ENCODE measurements at places on chromosomes 2 and 18.
A peak's percentile ranks its signal among the peaks of the same experiment; 100 is the strongest.

DNA sequence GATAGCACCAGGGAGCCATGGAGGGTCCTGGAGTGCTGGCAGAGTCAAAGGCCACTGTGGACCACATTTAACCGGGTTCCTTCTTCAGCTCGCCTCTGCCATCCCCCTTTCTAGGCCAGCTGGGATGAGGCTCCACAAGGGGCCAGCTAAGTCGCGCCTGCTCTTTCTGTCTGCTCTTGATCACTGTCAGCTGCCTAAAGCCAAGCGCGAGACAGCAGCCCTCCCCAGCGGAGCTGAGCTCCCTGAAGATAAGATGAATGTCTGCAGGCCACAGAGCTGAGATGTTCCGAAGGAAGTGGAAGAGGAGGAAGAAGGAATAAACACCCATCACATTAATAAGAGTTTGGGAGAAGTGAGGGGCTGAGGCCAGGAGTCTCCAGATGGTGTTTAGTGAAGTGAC lies 99.6 kb downstream of the CELF4 start:
- no peak for DNase-seq

DNA sequence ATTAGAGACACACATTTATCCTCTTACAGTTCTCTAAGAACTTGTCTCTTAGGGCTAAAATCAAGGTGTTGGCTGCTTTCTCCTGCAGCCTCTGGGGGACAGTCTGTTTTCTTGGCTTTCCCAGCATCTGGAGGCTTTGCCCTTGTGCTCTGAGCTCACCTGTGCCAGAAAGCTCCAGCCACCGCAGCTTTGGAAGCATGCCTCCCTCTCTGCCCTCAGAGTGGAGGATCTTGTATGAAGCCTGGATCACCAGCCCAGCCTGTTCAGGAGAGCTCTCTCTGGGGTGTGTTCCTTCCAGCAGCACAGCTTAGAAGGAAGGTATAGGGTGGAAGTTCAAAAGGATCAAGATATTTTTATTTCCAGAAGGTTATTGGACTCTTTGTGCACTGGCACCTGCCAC lies 53.1 kb upstream of the TPO start:
- no peak for DNase-seq

DNA sequence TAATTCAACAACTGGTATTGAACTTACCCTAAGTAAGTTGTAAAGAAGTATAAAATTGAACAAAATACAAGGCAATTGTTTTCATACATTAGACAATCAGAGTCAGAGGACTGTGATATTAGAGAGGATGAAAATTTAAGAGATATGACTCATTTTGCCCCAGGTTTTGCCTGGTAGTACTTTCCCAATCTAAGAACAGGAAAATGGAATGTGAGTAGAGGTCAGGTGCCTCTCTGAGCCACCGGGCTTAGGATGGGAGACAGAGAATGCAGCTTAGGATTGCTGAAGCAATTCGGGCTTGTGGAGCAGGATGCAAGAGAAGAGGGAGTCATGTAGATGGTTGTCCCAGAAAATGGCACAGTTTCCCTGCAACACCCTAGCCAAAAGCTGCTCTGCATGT lies 219.7 kb upstream of the CHST9 start:
- no peak for DNase-seq

DNA sequence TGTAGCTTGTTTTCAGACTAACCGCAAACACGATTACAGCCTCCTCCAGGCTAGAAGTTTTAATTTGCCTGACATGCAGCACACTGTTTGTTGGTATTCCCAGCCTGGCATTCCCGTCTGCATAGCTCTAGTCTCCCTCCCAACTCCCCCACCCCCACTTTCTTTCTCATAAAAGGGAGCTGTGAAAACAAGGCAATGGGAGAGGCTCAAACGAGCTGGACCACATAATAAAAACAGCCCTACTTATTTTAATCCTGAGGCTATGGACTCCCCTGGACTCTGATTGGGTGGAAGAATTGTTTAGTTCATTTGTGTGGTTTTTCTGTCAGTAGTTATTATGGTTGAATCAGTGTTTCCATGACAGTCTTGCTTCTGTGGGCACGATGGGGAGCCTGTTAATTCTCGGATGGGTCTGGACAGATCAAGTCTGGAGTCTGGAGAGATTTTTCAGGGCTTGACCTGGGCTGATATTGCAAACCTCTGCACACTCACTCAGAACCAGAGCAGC lies 1.2 kb downstream of the STON1 start:
- DNase-seq: peak; percentile 91

DNA sequence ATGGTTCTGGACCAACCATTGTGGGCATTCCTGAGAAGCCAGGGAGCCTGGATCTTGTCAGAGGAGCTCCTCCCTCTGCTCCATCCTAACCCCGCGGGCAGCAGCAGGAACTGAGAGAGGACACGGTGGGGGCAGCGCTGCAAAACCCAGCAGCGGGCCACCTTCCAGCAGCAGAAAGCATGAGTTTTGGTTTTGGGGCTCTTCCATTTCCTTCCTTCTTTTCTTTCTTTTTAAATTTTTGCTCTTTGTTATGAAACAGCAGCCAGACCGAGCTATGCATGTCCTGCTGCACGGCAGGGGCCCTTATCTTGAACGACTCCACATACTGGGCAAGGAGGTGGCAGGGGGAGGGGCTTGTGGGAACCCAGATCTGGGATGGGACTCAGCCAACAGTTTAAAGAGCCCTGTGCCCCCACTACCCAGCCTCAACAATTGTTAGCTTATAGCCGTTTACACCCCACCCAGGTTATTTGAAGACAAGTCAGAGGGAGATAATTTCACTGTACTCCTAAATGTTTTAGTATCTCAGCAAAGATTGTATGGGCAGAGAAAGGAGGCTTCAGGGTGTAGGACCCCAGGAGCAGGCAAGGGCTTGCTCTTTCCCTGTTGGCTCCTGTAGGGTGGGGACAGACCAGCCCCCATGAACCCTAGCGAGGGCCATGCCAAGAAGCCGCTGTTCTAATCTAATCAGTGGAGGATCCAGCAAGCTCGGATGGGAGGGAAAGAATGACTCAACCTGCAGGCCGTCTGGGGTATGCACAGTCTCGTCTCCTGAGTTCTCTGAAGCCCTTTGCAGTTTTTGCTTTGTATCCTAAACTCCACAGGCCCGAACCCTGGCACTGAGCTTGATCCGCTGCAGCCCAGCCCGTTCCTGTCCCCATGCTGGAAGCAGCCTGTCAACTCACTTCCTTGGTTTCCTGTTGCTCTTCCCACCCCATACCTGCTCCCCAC lies 75.3 kb downstream of the LRRFIP1 start:
- peak; percentile 86 for DNase-seq

- DNase-seq: no peak
These were observed 48.0 kb upstream of the TLK1 start for GRCh38 chr2:171208657-171209056.

DNA sequence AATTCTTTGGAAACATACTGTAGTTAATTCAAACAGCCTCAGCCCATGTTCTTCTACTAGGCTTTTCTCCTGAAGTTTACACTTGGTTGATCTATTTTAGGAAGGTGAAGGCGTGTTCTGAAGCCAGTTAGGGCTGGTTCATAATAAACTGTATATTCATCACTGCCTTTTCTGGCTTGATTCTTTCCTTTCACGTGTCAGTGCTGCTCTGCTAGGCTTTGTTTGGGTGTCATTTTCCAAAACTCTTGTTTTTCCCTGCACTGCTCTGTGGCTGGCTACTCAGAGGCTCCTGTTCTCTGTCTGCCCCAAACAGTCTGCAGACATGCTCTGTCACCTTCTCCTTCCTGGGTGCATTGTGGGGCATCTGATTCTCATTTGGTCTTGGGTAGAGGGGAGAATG lies 136.1 kb downstream of the PARD3B start:
- DNase-seq: peak; percentile 50

DNA sequence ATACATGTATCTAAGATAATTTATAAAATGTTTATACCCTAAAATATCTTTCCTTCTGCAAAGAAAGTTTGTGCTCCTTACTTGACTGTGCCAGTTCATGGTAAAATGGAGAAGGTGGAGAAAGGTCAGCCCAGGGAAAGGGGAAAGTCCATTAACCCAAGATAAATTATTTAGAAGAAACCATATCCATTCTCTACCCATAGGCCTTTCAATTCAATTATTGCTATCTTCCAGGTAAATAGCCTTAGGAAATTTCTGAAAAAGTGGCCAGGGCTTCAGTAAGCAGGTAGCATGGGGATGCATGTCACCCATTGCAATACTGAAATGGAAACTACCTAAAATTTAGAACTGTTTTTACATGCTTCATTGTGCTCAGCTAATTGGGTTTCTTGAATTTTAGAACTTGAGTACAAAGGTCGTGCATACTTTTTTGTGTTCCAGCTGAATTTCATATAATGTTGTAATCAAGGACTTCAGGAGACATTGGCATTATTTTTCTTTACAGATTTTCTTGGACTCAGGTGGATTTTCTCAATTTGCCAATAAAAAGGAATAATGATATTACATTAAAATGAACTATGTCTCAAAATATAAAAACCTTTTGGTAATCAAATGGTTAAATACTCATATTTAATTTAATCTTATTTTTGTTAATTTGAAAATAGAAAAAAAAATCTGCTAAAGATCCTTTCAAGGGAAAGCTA lies 124.9 kb downstream of the CSRNP3 start:
- no peak for DNase-seq

- no peak for DNase-seq
These were observed 2.2 kb downstream of the COL5A2 start for GRCh38 chr2:189177251-189177840.

DNA sequence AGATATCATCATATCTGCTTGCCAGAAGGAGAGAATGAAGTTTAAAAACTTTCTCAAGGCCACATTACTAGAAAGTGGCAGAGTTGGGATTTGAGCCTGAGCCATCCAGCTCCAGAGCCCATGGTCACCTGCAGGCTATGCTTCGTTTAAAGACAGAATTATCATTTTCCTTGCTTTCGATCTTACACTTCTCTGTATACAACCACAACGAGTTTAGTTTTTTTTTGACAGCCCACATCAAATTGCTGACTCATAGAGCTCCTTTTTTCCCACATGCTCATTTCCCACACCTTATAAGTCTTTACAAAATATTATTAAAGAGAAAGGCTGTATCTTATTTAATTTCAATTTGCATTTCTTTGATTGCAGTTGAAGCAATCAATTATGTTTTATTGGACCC lies 6.5 kb downstream of the PLEK start:
- peak; percentile 40 for DNase-seq

GRCh38 chr2:143321994-143322393 lies 192.8 kb downstream of the ARHGAP15 start:
- no peak for DNase-seq

DNA sequence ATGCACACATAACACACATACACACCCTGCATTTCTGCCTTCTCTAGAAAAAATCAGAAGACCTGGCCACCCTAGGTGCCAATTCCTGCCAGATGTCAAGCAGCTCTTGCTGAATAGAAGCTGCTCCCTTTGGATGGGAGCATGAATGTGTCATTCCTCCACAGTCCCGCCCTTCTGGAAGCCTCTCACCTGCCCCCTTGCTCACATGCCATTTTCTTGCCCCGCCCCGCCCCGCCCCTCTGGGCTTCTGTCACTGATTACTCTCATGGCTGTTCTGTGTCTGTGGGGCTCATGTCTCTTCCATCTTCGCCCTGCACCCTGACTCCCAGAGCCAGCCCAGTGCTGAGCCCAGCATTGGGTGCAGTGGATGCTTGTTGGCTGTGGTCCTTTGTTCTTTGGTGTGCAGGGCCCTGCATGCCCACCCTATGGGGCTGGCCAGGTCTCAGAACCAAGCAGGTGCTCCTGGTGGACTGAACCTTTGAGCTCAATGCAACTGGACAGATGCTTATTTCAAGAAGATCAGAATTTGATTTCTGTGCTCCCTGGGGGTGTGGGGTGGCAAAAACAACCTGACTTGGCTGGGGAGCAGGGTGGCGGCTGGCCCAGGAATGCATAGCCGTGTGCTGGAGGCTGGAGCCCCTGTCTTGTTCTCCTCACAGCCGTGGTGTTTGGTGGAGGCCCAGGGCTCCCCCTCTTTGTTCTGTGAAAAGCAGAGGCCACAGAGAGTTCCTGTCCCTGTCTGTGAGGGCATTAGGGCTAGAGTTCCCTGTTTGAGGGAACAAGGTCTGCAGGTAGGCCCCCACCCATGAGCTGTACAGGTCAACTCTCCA lies 140.6 kb upstream of the GLI2 start:
- no peak for DNase-seq

DNA sequence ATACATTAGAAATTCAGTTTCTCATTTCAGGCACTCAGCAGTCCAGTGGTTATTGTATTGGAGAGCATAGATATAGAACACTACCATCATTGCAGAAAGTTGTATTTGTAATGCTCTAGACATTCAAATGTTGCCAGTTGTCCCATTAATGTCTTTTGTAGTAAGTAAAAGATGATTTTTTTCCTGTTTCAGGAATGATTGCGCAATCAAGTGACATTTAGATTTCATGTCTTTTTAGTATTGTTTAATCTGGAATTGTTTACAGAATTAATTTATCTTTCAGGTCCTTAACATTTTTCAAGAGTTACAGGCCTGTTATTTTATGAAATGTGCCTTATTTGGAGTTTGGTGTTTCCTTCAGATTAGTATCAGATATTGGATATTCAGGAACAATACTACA lies 134.7 kb downstream of the MSTN start:
- DNase-seq: peak; percentile 13

DNA sequence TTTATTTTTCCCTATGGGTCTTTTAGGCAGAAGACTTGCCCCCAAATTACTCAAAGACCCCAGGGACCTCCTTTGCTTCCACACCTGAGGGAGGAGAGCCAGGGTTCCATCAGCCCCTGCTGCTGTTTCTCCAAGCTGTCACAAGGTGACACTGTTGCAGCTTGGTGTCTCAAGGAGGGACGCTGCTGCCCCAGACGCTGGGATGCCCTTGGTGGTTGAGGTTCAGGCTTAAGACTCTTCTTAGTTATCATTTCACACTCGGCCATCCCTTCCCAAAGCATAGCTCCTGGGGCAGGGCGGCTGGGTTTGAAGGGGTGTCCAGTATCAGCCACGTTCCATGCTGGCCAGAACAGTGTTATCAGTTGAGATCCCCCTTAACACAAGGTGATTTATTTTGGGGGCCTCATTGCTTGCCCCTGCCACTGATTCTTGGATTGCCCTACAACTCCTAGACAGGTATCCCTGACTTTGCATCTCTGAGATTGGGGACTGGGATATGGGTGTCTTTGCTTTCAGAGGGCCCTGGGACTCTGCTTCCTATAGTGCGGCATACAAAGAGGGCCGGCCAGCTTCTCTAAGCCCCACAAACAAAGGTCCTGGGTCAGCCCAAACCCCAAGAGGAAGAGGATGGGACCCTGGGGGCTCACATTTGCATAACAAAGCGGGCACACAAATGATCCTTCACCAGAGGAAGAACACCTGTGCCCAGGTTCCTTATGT lies 22.7 kb downstream of the GPR55 start:
- peak; percentile 65 for DNase-seq

All from iris pigment epithelial cell (primary cell).